T-cell (primary cell): ENCODE measurements at places on chromosomes 3 and 15. TPM values are rescaled to one million over a fixed set of nuclear protein-coding genes. Genes with fewer than 3 reads are reported as not detected.

- no peak for DNase-seq
Observed at GRCh38 chr3:135199137-135199536, 404.1 kb downstream of the EPHB1 start.

- DNase-seq = no peak
Observed at GRCh38 chr3:14389166-14389606, 13.2 kb upstream of the SLC6A6 start.

- no peak for DNase-seq
Observed at GRCh38 chr3:112761062-112761638, 85.5 kb downstream of the CD200R1L start.

GRCh38 chr15:85318732-85319076 lies 61.7 kb upstream of the AKAP13 start:
- no peak for DNase-seq

- no peak for DNase-seq
Observed at GRCh38 chr15:58401276-58401675, 30.5 kb upstream of the LIPC start.

- DNase-seq = no peak
Observed at GRCh38 chr15:28944286-28944685, 58.5 kb downstream of the APBA2 start.

DNA sequence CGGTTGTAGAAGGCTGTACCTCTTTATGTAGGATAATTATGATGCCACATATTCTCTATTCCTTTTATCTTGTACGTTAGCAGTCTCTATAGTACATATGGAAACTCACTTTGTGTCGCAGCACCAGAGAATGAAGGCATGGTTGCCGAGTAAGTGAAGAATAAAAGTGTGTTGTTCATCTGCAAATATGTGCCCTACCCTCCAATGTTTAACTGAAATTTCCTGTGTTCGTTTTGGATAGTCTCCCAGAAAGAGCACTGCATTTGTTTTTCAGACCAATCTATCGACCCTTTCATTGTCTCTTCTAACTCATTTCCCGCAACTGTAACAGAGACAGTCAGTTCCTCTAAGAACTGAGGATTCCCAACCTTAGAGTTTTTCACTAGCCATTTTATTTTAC lies 592.8 kb downstream of the TUSC7 start:
- DNase-seq = no peak

DNA sequence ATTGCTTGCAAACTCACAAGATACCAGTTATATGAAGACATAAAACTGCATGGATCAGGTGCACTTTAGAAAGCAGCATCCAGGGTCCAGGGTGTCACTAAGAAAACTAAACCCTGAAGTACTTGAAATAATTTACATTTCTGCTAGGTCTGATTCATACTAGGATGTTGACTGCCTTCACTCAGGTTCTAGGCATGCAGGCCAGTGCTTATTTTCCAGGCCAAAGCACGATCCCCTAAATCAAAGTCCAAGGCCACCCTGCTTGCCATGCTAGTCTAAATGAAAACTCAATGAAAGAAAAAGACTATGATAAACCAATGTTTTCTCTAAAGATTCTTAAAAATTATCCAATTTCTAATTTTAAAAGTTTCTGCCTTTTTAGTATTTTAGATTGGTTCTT lies 49.4 kb downstream of the GREM1 start:
- no peak for DNase-seq

DNA sequence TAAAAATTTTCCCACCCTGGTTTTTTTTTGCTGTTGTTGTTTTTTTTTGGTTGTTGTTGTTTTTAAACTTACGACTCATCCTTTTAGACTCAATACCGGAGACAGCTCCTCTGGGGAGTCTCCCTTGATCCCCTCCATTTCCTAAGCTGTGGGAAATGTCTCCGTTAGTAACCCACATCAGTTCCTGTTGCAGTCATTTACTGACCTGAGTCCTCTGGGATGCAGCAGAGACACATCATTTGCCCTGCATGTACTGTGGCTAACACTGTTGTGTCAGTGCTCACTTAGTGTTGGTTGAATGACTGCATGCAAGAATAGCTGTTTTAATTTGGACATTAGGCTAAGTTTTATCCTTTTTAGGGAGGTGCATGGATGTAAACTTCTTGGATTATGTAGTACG lies 83.8 kb downstream of the MBNL1 start:
- DNase-seq = no peak

GRCh38 chr3:108420926-108421325 lies 89.5 kb downstream of the MYH15 start:
- no peak for DNase-seq

- no peak for DNase-seq
Observed at GRCh38 chr3:35422836-35423601, 216.3 kb upstream of the ARPP21 start.

DNA sequence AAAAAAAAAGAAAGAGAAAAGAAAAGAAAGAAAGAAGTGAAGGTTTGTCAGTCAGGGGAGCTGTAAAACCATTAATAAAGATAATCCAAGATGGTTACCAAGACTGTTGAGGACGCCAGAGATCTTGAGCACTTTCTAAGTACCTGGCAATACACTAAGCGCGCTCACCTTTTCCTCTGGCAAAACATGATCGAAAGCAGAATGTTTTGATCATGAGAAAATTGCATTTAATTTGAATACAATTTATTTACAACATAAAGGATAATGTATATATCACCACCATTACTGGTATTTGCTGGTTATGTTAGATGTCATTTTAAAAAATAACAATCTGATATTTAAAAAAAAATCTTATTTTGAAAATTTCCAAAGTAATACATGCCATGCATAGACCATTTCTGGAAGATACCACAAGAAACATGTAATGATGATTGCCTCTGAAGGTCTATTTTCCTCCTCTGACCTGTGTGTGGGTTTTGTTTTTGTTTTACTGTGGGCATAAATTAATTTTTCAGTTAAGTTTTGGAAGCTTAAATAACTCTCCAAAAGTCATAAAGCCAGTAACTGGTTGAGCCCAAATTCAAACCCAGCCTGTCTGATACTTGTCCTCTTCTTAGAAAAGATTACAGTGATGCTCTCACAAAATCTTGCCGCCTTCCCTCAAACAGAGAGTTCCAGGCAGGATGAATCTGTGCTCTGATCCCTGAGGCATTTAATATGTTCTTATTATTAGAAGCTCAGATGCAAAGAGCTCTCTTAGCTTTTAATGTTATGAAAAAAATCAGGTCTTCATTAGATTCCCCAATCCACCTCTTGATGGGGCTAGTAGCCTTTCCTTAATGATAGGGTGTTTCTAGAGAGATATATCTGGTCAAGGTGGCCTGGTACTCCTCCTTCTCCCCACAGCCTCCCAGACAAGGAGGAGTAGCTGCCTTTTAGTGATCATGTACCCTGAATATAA lies 2.0 kb downstream of the B2M start:
- DNase-seq = no peak

DNA sequence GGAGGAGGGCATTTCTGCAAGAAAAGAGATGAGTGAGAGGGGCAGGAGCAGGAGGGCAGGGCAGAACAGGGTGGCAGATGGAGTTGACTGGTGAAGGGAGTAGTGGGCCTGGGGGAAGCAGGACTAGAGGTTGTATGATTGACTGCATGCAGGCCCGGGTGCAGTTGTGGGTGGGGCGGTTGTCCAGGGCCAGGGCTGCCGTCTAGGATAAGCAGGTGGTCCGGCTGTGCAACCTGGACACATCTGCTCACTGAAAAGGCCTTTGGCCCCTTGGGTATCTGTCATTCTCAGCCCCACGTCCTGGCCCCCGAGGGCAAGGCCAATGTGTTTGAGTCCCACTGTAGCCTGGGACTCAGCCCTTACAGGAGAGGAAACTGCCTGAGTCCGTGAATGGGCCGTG lies 25.4 kb downstream of the ALS2CL start:
- no peak for DNase-seq

DNA sequence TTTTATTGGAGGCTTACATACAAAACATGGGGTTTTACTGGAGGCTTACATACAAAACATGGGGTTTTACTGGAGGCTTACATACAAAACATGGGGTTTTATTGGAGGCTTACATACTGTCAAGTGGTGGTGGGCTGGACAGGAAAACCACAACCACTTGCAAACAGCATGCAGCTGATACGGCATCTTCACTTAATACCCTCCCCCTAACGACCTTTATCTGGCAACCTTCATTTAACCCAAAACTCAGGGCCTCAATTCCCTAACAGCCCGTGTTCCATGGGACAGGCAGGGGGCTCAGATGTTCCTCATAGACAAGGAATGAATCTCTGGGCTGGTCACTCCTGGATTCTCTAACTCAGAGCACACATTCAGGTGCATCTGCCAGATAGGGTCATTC lies 137.1 kb downstream of the CD47 start:
- DNase-seq = no peak

GRCh38 chr3:45037720-45038455 lies 11.8 kb downstream of the CLEC3B start:
- DNase-seq = peak; percentile 88

GRCh38 chr15:83873966-83874365 lies 220.0 kb downstream of the ADAMTSL3 start:
- DNase-seq = no peak

- no peak for DNase-seq
Observed at GRCh38 chr3:30596152-30596551, 10.2 kb upstream of the TGFBR2 start.

Gene DAPK2
- 6.1 TPM for total RNA-seq

Gene MED12L
- total RNA-seq = 0.58 TPM

Gene FAM162A
- total RNA-seq = 29.6 TPM

Gene BTD
- 14.5 TPM for total RNA-seq

Gene GOLGA8Q
- 0.70 TPM for total RNA-seq

Gene PLCB2
- total RNA-seq = 250 TPM
